ENCODE measurements at places on chromosomes 3 and 15. TPM values are rescaled to one million over a fixed set of nuclear protein-coding genes. Genes with fewer than 3 reads are reported as not detected.

DNA sequence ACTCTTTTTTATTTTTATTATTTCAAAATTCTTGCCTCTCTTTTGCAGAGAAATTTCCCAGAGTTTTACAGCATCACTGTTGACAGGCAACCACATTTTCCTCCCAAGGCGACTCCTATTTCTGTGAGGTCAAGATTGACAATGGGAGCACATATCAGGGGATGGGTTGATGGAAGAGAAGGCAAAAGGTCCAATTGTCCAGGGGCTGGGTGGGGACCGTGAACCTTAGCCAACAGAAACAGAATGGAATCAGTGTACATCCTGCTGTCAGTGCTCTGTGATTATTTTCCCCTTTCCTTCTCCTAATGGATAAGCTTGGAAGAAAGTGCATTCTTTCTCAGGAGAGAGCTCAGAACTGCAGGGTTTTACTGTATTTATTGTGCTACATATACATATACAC is 42.4 kb downstream of the CNTN6 start:
- no peak overlapping the region for H3K27ac ChIP-seq
- H3K27me3 ChIP-seq, result no peaks in the 10 kb centered on the region
- no peak for DNase-seq
- no peak overlapping the region for H3K4me3 ChIP-seq
- H3K4me1 ChIP-seq, result no peaks in the 10 kb centered on the region

DNA sequence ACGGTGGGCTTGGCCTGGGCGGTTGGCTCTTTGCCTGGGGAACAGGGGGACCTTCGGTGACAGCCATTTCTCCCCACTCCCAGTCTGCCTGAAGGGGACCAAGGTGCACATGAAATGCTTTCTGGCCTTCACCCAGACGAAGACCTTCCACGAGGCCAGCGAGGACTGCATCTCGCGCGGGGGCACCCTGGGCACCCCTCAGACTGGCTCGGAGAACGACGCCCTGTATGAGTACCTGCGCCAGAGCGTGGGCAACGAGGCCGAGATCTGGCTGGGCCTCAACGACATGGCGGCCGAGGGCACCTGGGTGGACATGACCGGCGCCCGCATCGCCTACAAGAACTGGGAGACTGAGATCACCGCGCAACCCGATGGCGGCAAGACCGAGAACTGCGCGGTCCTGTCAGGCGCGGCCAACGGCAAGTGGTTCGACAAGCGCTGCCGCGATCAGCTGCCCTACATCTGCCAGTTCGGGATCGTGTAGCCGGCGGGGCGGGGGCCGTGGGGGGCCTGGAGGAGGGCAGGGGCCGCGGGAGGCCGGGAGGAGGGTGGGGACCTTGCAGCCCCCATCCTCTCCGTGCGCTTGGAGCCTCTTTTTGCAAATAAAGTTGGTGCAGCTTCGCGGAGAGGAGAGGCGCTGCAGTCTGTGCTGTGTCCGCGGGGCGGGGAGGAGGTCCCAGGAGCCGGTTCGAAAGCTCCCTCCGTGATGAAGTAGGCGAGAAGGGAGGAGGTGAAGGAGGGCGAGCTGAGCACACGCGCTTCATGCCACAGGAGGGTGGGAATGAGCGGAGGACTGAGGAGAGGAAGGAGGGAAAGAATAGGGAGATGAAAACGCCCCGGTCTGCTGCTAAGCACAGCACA is 9.6 kb downstream of the CLEC3B start:
- peaks cover 20% of the 10 kb centered on the region for H3K27me3 ChIP-seq
- peak; percentile 56 for DNase-seq
- H3K4me1 ChIP-seq, result no peaks in the 10 kb centered on the region
- peak overlapping the region; percentile 37 for H3K4me3 ChIP-seq

DNA sequence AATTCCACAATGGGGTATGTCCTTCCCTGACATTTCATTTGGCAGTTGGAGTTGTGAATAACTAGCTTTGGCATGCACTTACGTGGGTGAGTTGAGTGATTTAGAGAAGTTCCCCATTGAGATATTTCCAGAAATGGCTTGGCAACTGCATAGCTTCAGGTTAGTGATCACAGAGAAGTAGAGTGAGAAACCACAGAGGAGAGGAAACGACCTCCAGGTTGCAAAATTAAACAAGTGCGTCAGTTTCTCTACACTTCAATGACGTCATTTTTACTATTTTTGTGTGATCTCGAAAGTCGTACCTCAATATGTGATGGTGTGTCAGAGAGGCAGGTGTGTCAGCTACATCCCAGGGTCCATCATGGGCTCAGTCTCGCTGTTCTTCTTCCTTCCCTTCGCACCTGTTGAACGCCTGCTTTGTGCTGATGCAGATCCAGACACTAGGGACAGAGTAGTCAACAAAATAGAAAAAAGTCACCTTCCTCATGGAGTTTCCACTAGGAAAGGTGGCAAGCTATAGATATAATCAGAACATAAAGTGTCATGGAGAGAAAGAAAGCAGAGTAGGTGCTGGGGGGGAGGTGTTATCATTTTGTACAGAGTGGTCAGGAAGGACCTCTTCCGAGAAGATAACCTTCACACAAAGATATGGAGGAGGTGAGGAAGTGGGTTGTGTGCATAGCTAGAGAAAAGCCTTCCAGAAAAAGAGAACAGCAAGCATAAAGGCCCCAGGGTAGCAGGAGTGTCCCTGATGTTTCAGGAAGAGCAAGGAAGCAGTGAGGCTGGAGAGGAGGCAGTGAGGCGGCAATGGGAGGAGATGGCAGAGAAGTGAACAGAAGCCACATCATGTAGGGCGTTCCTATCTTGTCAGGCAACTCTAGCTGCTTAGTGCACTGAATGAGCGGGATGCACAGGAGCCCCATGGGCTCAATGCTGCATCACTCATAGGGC is 75.6 kb downstream of the MCTP2 start:
- no peaks in the 10 kb centered on the region for H3K27me3 ChIP-seq
- H3K36me3 ChIP-seq, result peaks cover 4% of the 10 kb centered on the region
- no peak for DNase-seq
- H3K27ac ChIP-seq, result no peak overlapping the region
- H3K4me1 ChIP-seq, result no peaks in the 10 kb centered on the region

The PRR20G gene
- total RNA-seq, result 0.26 TPM

GRCh38 chr3:96863129-96863740 is 48.8 kb downstream of the EPHA6 start:
- H3K27me3 ChIP-seq, result no peaks in the 10 kb centered on the region
- H3K4me1 ChIP-seq, result no peaks in the 10 kb centered on the region
- H3K27ac ChIP-seq, result no peak overlapping the region
- no peaks in the 10 kb centered on the region for H3K36me3 ChIP-seq

DNA sequence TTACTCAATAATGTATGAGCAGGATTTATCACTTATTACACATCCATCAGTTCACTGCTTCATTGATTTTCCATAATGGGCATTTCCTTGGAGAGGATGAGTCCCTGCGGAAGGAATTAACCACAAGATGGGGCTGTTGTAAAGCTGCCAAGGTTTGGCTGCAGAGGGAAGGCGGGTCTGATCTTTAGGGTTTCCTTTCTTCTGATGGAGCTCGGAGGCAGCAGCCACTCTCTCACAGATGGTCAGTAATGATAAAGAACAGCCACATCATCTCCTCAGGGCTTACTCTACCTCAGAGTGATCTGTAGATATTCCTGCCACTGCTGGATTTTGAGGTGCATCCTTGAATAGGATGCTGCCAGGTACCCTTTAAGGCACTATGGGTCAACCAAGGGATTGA is 115.2 kb downstream of the USP13 start:
- peaks cover 10% of the 10 kb centered on the region for H3K4me1 ChIP-seq
- H3K27ac ChIP-seq, result no peak overlapping the region
- no peak overlapping the region for H3K4me3 ChIP-seq
- peak; percentile 50 for DNase-seq
- no peaks in the 10 kb centered on the region for H3K27me3 ChIP-seq

DNA sequence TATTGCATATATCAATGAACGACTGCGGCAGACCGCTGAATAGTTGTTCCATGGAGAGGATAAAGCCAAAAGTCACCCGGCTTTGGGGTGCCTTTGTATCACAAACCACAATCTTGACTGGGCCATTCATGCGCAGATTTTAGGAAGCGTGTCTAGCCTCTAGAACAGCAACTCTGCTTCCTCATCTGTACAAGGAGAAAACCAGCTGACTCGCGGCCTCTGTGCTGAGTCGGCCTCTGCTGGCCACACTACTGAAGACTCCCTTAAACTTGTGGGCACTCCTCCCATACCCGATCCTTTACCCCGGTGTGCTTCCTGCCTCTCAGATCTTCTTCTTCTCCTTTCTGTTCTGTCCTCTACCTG is 872 bp downstream of the DLEC1 start:
- no peak overlapping the region for H3K27ac ChIP-seq
- H3K4me3 ChIP-seq, result peak overlapping the region; percentile 70
- H3K27me3 ChIP-seq, result peaks cover 6% of the 10 kb centered on the region
- no peaks in the 10 kb centered on the region for H3K36me3 ChIP-seq
- H3K4me1 ChIP-seq, result no peaks in the 10 kb centered on the region

DNA sequence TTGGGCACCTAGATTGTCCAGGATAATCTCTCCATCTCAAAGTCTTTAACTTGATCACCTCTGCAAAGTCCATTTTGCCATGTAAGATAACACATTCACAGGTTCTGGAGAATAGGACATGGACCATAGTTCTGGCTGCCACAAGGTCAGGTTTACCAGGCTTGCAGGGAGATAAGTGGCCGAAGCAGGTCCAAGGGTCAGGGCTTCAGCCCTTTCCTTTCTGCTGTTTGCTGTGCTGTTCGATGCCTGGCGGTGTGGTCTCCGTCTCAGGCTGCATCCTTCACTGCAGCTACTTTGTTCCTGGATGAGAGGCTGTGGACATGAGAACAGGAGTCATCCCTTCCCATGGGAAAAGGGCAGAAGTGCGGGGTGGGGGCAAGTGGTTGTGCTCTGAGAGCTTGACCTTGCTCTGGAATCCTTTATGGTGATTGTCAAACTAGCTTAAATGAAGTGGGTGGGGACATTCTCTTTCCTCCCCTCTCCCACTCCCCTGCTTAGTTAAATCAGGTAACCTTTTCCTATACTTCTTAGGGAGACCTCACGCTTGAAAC is 320.2 kb upstream of the C2CD4B start:
- no peaks in the 10 kb centered on the region for H3K36me3 ChIP-seq
- H3K4me3 ChIP-seq, result no peak overlapping the region
- no peak for DNase-seq
- H3K27ac ChIP-seq, result no peak overlapping the region
- H3K4me1 ChIP-seq, result no peaks in the 10 kb centered on the region

The C15orf61 gene
- 2.6 TPM for total RNA-seq

- peak overlapping the region; percentile 66 for H3K27ac ChIP-seq
- peaks cover 21% of the 10 kb centered on the region for H3K4me1 ChIP-seq
- DNase-seq, result peak; percentile 49
- H3K27me3 ChIP-seq, result no peaks in the 10 kb centered on the region
These were observed 85.3 kb upstream of the LIMD1 start for GRCh38 chr3:45509038-45509767.

- 0 out of 2 replicates have a peak, but pooled peaks cover 3% of the 10 kb centered on the region for H3K4me1 ChIP-seq
- no peak overlapping the region for H3K27ac ChIP-seq
- no peak for DNase-seq
- H3K4me3 ChIP-seq, result peak overlapping the region; percentile 68
These were observed 437 bp downstream of the KLF13 start for GRCh38 chr15:31326875-31327668.

DNA sequence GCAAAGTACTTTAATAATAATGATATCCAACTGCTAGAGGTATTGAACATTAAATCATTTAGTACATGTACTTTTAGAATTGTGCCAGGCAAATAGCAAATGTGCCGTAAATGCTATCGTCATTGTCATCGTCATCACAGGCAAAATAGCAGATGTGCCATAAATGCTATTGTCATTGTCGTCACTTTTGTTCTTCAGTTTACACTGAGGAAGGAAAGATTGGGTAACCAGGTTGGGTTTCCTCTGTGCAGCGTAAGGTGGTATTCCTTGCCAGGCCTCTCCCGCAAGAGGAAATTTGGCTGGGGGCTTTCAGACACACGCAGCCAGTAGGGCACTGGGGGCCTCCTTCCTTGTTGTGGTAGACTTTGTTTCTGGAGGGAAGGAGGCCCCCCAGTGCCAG is 26.4 kb downstream of the ABHD17C start:
- no peak overlapping the region for H3K27ac ChIP-seq
- DNase-seq, result no peak
- no peaks in the 10 kb centered on the region for H3K4me1 ChIP-seq
- peaks cover 22% of the 10 kb centered on the region for H3K36me3 ChIP-seq
- H3K4me3 ChIP-seq, result no peak overlapping the region

DNA sequence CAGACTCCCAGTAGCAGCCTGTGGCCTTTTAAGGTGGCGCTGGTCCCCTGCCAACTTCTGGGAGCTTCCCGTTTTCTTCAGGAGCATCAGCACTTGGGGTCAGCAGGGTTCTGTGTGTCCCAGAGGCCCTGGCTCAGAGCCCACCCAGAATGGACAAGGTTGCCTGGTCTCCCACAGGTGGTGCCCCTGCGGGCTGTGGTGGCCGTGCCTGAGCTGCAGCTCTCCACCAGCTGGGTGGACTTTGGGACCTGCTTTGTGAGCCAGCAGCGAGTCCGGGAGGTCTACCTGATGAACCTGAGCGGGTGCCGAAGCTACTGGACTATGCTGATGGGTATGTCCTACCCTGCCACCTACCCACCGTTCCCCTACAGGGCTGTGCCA is 15.5 kb downstream of the ACAA1 start:
- H3K27me3 ChIP-seq, result no peaks in the 10 kb centered on the region
- H3K27ac ChIP-seq, result no peak overlapping the region
- no peak overlapping the region for H3K4me3 ChIP-seq
- no peak for DNase-seq
- H3K4me1 ChIP-seq, result no peaks in the 10 kb centered on the region

DNA sequence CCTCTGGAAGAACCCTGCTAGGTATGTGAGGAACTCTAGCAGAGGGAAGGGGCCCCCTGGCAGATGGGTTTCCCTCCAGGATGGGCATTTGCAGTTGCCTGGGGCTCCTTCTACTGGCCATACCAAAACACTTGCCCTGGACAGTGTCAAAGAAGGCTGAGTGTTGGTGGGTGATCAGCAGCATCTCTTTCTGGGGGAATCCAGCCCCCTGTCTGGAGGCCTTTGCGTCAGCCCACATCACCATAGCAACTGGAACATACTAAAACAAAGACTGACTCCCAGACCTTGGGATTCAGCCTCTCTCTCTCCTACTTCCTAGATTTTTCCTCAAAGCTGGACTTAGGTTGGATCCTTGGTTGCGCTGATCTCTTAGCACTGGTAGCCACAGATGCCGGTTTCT is 8.1 kb downstream of the CEMIP start:
- peak; percentile 45 for DNase-seq
- H3K27ac ChIP-seq, result no peak overlapping the region
- no peaks in the 10 kb centered on the region for H3K36me3 ChIP-seq
- no peaks in the 10 kb centered on the region for H3K27me3 ChIP-seq
- no peak overlapping the region for H3K4me3 ChIP-seq
- no peaks in the 10 kb centered on the region for H3K4me1 ChIP-seq

The FAM3D gene
- total RNA-seq, result not detected

DNA sequence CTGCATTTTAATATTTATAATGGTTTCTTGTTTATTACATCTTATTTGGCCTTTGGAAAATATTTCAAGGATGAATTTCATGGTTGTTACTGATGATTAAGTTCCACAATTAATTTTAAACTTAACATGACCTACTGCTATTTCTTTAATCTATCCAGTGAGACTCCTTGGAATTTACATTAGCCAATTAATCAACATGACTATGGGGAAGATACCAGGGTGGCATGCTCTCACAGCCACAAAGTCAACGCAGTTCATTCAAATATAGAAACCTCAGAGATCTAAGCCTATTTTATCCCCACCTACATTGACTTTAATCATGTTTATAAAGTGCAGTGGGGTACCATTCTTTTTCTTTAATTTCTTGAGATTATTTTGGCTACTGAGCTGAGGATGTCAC is 43.6 kb upstream of the PDZRN3 start:
- no peak overlapping the region for H3K27ac ChIP-seq
- no peaks in the 10 kb centered on the region for H3K4me1 ChIP-seq
- H3K27me3 ChIP-seq, result no peaks in the 10 kb centered on the region

The CSPG4 gene
- 2.0 TPM for total RNA-seq

GRCh38 chr15:69661446-69661845 is 208.8 kb downstream of the RPLP1 start:
- no peak overlapping the region for H3K4me3 ChIP-seq
- DNase-seq, result no peak
- no peak overlapping the region for H3K27ac ChIP-seq
- no peaks in the 10 kb centered on the region for H3K36me3 ChIP-seq
- no peaks in the 10 kb centered on the region for H3K27me3 ChIP-seq
